ENCODE measurements at places on chromosomes 2 and 18. TPM values are rescaled to one million over a fixed set of nuclear protein-coding genes. Genes with fewer than 3 reads are reported as not detected.

GRCh38 chr2:152864601-152865149 lies 146.3 kb downstream of the ARL6IP6 start:
- DNase-seq = no peak

The LTBP1 gene
- total RNA-seq = 14.0 TPM

DNA sequence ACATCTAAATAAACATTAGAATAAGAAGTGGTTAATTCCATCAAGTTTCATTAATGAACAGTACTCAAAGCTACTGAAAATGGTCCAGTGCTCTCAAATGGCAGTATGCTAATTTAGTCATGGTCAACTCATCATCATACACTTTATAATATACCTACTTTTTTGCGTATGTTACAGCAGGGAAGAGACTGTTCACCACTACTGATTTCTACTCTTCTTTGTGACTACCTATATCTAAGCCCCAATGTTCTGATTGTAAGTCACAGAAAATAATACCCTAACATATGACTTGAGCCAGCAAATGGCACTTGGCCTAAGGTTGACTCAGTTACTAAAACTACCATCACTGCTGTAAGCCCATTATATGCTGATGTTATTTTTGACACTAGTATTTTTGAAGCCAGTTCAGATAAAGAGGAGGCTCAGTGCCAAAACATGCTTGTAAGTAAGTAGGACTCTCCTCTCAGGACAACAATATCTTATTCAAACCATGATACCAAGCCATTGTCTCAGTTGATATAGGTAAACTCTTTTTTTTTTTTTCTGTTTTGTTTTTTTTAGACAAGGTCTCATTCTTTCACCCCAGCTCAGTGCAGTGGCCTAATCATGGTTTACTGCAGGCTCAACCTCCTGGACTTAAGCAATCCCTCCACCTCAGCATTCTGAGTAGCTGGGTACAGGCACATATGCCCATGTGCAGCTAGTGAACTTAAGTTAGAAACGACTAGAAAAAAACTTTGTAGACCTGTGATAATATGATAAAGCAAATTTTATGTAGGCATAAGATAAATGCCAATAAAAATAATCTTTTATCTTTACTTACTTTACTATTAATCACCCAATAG lies 266.9 kb downstream of the ZNF385B start:
- DNase-seq = no peak

GRCh38 chr18:70256184-70256583 lies 32.7 kb upstream of the SOCS6 start:
- no peak for DNase-seq

- no peak for DNase-seq
Measured at GRCh38 chr2:200131307-200131706, 175.2 kb upstream of the SPATS2L start.

GRCh38 chr2:167196461-167197252 lies 308.4 kb downstream of the XIRP2 start:
- DNase-seq = no peak

The STARD7 gene
- total RNA-seq = 129 TPM

The DSG4 gene
- not detected for total RNA-seq

The SCN2A gene
- 1.2 TPM for total RNA-seq

The HES6 gene
- total RNA-seq = 4.8 TPM

DNA sequence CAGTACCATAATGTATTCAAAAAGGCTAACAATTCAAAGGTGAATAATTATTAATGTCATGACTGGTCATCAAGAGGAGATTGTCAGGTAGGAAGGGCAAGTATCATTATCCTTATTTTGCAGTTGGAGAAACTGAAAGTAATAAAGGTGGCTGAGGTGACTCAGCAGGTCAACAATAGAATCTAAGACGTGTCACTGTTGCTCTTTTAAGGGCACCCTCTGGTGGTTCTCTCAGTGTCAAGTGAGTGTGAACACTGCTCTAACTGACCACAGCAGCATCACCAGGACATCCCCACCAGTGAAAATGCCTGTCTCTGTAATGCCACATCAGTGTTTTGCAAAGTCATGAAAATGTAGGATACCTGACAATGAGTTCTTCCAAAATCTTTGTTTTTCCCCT lies 69.7 kb downstream of the DCC start:
- no peak for DNase-seq

The ZNF638 gene
- total RNA-seq = 310 TPM

GRCh38 chr2:177575358-177575757 lies 182.8 kb downstream of the AGPS start:
- DNase-seq = no peak

DNA sequence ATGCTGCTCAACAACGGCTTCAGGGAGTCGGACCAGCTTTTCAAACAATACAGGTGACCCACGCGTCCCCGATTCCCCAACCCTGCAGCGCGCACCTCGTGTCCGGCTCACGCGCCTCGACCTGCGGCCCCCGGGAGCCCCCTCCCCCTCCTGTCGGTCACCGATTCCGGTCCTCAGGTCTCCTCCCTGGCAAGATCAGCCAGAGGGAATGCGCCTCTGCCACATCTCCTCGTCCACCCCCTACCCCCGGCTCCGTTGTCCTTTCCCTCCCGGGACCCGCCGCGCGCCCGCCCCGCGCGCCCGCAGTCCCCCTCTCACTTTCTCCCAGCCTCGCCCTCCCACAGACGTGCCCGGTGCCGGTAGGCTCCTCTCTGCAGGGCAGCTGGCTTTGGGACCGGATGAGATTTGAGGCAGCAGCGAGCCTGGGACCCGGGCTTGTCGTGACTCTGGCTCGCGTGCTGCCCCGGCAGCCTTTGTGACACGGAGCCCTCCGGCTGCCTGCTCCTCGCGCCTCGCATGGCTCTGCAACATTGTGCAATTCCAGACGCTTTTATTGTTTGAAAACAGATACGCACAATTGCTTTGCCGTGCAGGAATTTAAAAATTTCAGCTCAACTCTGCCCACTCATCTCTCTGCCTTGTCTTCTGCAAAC lies 558 bp downstream of the TTC39C start:
- DNase-seq = peak; percentile 89

The YPEL5 gene
- total RNA-seq = 139 TPM

GRCh38 chr18:58529714-58530354 lies 99.1 kb downstream of the ALPK2 start:
- DNase-seq = peak; percentile 84

The EIF2AK2 gene
- total RNA-seq = 46.2 TPM

DNA sequence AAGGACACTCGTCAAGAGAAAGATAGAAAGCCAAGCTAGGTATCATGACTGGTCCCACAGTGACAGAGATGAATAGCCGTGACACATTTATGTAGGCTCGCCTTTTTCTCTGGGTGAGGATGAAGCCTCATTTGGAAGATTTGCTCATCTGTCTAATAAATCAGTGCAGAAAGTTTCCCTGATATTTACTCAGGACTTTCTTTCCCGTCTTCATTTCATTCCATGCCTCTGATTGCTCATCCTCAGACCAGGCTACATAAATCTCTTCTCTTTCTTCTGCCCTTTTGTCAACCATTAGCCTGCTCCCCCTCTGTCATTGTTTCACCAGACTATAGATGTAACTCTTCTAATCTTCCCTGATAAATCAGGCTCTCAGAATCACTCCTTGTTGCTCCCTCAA lies 361.8 kb upstream of the MEIS1 start:
- DNase-seq = no peak

- no peak for DNase-seq
Measured at GRCh38 chr2:173667415-173667814, 297.8 kb downstream of the SP3 start.

- no peak for DNase-seq
Measured at GRCh38 chr18:69469444-69469919, 68.8 kb downstream of the DOK6 start.

GRCh38 chr2:54207666-54208195 lies 48.3 kb downstream of the TSPYL6 start:
- no peak for DNase-seq

- DNase-seq = no peak
Measured at GRCh38 chr2:123380370-123380935, 644.6 kb upstream of the CNTNAP5 start.

Data from spleen (tissue), 13 donors.